ENCODE measurements at places on chromosomes 12 and 14.

DNA sequence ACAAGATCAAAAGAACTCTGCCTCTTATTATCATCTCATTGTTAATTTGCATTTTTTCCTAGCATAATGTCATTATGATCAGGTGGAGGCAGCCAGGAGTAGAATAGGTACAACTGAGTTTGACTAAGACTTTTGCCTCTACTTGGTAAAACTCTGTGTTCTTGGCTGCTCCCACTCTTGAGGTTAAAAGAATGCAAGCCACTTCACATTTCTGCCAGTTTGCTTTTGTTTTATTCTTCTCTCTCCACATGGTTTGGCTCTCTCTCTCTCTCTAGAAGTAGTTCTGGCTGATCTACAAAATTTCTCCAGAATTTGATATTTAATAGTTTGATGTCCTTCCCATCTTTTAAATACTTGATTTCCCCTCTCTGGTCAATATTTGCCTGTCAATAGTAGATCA lies 170.7 kb upstream of the E2F7 start:
- DNase-seq = no peak

GRCh38 chr12:90908465-90908864 lies 46.5 kb downstream of the CCER1 start:
- DNase-seq = no peak

- DNase-seq = no peak
Observed at GRCh38 chr12:131409211-131409610, 301.7 kb upstream of the SFSWAP start.

DNA sequence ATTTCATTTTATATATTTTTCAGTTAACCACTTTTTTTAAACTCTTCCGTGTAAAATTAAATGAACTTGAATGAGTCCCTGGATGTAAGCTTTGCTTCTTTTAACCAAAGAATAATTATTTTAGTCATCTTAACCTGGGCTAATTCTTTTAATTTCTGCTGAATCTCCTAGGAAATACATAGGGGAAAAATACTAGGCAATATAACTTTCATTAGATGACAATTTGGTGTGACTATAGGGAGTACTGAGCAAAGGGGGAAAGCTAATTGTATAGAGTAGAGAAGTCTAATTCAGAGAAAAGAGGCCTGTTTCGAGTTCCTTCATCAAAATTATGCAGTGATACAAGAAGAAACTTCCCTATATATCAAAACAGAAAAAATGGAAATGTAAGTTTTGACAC lies 388.1 kb downstream of the NOVA1 start:
- DNase-seq = no peak

DNA sequence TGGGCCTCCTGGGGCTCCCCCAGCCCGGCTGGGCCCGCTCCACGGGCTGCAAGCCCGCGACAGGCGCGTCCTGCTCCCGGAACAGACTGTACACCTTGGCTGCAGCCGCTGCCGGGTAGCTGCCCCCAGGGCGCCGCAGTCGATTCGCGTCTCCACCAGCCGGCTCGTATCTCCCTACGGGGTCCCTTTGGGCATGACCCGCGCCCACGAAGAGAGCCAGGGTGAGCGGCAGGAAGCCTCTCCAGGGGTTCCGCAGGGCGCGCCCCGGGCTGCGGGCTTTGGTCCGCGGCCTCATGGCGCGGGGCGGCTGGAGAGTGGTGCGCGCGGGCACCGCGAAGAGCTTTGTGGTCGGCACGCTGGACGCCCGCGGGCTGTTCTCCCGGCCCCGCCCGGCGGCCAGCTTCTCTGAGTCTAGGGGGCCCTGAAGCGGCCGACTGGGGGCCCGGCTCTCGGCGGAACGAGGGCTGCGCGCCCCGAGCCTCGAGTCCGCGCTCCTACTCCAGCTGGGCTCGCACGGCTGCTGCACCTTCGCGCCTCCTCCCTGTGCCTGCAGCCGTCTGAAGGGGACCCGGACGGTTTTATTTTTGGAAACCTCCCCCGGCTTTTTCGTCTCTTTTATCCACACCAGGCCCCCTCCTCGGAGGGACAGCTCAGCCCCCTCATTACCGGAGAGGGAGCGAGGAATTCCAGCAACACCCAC lies at the start of gene LTBP2:
Gene LTBP2 (minus strand): TSS at position 588 of the 700 bp plus-strand sequence. CDS start 293 bp downstream, at position 295.
- no peak for DNase-seq

- DNase-seq = no peak
Observed at GRCh38 chr12:97573901-97574300, 111.3 kb downstream of the RMST start.

DNA sequence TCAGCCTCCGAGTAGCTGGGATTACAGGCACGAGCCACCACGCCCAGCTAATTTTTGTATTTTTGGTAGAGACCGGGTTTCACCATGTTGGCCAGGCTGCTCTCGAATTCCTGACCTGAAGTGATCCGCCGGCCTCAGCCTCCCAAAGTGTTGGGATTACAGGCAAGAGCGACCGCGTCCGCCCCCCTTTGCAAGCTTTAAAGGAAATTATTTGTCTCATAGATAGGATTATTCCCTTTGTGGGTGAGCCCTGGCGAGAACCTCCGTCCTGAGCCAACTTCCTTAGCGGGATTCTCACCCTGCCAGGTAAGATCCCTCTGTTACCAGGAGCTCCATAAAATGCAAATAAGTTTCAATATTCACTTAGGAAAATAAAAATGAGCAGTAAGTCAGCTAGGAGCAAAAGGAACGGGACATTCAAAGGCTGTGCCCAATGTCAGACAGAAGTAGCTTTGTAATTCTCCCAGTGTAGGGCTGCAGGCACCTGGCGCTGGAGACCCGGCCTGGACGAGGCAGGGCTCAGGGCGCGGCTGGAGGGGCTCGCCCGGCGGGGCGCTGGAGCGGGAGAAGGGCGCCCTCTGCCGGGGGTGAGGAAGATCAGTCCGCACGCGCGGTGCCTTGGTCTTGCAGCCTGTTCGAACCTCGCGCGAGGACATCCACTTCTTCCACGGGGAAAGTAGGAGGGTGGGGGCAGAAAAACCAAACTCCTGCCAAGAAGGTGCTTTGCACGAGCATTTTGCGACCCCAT lies 47.2 kb upstream of the PLXNC1 start:
- peak; percentile 75 for DNase-seq

DNA sequence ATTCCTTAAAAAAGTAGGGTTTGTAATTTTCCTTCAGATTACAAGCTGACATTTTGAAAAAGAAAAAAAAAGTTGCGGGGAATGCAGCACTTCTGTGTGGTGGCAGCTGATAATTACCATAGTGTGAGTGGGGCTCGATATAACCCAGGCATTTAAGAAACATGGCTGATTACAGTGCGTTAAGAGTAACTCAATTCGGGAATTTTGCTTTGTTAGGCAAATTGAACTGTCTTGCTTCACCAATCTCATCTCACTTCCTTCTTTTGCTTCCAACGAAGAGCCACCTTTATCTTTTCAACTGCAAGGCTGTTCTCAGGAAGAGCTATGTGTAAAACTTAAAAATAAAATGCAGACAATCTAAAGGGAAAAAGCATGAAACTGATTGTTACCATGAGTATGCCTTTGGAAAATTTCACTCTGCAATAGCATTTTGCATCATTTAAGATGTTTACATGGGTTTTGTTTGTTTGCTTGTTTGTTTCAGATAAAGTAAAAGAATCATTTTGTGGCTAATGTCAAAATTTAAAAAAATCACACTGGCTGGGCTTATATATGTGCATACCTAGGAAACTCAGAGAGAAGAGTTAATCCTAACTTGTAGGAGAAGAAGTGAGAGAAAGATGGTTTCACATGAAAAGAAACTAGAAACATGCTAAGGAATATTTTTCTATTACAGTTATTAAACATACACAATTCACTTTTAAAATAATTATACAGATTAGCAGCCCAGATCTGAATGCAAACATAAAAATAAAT lies 295.9 kb upstream of the ATP2B1 start:
- DNase-seq = no peak

DNA sequence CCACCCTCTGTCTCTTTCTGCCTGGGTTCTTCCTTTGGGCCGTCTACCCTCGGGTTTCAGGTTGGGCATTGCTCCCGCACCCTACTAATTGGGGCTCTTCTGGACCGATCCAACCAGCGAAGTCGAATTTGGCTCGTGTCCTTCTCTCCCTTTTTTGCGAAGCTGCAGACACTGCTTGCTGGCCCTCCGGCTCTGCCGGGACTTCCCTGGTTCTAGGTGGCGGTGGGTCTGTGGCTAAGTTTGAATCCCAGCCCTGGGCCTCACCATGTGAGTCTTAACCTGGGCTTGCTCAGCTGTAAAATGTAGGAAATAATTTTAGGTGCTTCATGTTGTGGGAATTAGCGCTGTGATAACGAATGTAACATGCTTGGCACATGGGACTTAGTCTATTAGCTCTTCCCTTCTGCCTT lies 418 bp upstream of the CISTR start:
- DNase-seq = no peak

- DNase-seq = no peak
Observed at GRCh38 chr14:66619952-66620351, 112.0 kb downstream of the GPHN start.

Data from T-helper 1 cell (primary cell).